ENCODE measurements at places on chromosomes 12 and 14. TPM values are rescaled to one million over a fixed set of nuclear protein-coding genes. Genes with fewer than 3 reads are reported as not detected.

- no peak for DNase-seq
These were observed 22.4 kb upstream of the CD9 start for GRCh38 chr12:6177642-6178358.

DNA sequence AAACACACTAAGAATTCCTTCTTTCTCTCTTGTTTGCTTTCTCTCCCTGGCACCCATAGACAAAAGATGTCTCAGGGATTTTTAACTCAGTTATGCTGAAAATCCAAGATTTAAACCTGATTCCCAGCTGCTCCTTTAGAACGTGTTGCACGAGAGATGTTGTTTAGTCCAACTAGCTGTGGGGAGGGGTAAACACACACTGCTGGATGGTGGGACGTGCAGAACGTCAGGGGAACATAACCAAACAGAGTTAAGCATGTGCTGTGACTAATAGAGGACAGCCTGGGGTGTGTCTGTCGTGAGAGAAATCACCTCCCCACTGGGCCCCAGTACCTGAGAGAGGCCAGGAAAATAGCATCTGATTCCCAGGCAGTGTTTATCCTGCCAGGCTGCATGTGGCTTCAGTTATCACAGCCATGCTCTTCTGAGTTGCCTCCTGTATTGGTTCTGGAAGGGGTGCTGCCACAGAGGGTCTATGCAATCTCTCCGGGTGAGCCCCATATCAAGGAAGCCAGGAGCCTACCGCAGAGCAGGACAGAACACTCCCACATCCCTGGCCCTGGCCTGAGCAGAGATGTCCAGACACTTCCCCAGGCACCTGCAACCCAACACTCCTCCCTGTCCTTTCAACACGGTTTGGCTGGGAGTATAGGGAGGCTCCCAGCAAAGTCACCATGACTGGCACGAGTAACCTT, 112.7 kb upstream of the EGLN3 start:
- DNase-seq = no peak

The MYO1H gene
- 0.30 TPM for polyA plus RNA-seq

The CNTN1 gene
- polyA plus RNA-seq = 287 TPM

GRCh38 chr12:100404769-100405407, 48.0 kb downstream of the SLC17A8 start:
- DNase-seq = peak; percentile 22

- DNase-seq = no peak
These were observed 110.4 kb upstream of the TMCC3 start for GRCh38 chr12:94760786-94761185.

- no peak for DNase-seq
These were observed 94.9 kb downstream of the OSBPL8 start for GRCh38 chr12:76464631-76465166.

The MLH3 gene
- polyA plus RNA-seq = 21.4 TPM

DNA sequence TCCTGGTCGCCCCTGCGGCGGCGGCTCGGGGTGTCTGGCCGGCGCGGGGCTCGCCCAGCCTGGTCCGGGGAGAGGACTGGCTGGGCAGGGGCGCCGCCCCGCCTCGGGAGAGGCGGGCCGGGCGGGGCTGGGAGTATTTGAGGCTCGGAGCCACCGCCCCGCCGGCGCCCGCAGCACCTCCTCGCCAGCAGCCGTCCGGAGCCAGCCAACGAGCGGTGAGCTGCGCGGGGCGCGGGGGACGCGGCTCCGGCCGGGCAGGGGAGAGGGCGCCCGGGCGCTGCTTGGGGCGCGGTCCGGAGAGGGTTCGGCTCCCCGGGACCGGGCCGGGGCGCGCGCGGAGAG, at the start of gene LGALS3:
Gene LGALS3, plus strand, starts transcription at position 167 of the 342 bp plus-strand sequence. CDS start 8,122 bp downstream, outside the sequence.
- DNase-seq = no peak

- DNase-seq = no peak
These were observed 74.3 kb downstream of the RASSF8 start for GRCh38 chr12:26032719-26033241.

The FAM216A gene
- polyA plus RNA-seq = 69.5 TPM

DNA sequence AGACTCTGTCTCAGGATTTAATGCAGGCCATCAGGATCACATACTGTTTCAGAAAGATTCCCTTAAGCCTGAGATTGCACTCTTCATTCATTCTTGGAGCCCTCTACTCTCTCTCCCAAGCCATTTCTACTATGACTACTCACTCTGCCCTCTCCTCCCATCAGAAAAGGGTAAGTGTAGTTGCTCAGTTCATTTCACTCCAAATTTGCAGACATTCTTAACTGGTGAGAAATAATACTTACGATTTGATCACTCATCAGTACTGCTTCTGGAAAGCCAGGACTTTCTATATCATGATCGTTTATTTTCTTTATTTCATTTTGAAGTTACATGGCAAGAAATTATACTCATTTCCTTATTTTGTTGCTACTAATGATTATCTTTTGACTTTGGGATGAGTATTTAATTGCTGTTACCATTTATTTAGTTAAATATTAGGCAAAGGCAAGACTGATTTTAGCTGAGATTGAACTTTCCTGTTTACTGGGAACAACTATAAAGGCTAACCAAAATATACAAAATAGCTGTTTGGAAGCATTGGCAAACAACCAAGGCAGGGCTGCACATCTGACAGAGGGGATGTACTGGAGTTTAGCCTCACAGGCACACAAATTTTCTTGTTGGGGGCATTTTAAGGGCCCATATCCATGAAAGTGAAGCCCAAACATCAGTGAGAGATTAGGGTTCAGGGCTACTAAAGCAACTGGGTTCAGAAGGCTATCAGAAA, 4.1 kb upstream of the RERG start:
- no peak for DNase-seq

DNA sequence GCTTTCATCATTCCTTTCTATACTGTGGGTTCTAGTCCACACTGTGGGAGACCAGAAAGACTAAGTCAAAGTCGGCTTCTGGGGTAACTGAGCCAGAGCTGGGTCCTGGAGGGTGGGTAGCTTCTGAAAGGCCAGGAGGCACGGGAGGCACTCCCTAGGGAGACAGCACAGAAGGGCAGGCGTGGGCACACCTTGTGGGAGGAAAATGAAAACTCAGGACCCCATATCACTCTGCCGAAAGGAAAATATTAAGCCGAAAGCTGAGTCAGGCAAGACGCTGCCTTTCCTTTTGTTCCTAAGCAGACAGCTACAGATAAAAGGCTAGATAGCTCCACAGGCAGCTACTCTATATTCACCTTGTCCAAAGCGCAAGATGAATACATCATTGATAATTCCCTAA, 20.7 kb downstream of the ANO2 start:
- DNase-seq = no peak

DNA sequence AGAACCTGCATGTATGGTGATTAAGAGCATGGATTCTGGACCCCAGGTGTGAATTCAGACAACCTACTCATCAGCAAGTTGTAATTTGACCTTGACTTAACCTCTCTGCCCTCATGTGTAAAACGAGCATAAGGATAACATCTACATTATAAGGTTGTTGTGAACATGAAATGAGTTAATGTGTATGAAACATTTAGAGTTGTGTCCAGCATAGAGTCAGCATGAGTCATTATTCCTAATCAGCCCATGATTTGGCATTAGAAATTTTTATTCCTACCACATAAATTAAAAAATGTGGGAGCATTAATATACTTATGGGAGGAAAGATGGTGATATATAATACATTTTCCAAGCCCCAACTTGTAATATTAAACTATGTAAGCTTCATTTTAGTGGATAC, 95.9 kb upstream of the DDHD1 start:
- DNase-seq = no peak

DNA sequence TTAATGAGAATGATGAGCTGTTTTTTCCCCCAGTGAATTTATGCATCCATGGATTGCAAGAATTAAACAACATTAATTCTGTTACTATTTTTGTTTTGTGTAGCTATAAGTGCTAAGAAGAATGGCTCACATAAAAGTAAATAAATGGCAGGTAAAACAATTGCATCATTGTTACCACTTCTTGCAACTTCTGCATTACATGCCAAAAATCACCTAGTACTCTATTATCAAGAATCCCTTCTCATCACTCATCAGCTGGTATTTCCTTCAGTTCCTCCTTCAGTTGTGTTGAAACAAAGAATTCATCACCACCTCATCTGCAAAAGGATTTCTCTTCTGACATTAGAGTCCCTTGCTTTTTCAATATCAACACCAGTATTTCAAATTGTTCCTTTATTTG, 773 bp downstream of the A2M start:
- no peak for DNase-seq

DNA sequence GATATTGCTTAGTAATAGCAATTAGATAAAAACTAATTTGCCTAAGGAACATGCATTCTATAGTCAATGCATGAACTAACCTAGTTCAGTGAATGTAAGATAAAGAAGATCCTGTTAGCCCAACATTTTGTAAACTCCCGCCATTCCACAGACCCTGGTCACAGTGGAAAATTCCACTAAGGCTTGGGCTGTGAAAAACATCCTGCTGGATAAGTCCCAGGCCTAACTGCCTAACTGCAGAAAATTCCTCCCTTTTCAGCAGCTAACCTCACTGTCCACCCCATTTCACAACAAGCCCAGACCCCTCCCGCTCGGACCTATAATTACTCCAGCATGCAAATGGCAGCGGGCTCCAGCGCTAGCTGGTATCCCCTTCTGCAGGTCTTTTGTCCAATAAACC, 97.9 kb upstream of the GARIN6 start:
- no peak for DNase-seq

The RD3L gene
- polyA plus RNA-seq = not detected

DNA sequence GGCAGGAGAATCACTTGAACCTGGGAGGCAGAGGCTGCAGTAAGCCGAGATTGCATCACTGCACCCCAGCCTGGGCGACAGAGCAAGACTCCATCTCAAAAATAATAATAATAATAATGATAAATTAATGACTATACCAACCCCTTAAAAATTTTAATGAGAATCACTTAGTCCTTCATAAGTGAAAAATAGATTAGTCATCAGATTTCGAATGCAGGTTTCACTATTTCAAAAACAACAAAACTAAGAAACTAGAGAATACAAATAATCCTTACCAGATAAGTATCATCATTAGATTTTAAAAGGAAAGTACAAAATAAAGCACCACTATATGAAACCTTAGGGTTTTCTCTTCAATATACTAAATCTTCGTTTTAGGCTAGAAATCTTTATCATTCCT, 62.3 kb downstream of the CEP83 start:
- DNase-seq = no peak

The FSCB gene
- 0.06 TPM for polyA plus RNA-seq

The PLEKHA5 gene
- polyA plus RNA-seq = 44.5 TPM

GRCh38 chr14:23604675-23605170, 26.1 kb upstream of the JPH4 start:
- no peak for DNase-seq

- no peak for DNase-seq
These were observed 87.7 kb downstream of the KCNH5 start for GRCh38 chr14:62957562-62957961.

The CLEC14A gene
- polyA plus RNA-seq = 12.3 TPM

DNA sequence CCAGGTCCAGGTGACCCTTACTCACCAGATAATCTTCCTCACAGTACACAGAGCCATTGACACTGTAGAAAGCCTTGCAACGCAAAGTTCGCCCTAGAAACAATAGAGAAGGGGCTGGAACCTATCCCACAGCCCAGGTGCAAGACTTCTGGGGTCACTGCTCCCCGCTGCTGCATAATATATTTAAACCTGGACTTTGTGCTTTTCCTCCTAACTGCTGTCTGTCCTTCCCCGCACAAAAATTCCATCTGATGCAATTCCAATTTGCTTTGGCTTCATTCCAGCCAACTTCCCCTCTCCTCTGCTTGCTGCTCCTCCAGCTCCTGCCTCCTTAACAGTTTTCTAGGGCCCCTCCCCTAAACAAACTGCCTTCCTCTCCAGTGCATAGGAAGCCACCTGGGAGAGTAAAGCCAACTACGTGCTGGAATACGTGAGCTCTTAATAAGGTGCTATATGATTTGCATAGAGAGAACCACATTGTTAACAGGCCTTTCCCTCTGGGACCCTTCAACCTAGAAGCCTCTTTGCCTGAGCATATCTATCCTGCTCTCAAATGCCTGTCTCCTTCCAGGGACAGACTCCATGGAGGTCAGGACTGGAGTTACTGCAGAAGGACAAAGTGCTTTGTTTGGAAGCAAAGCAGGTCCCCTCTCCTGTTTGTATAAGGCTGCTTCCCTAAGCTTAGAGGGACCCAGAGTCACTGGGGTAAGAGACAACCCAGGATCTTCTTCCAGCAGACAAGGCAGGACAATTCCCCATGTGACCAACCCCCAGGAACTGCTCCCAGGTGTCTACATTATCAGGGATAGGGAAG, 5.5 kb downstream of the AJUBA start:
- DNase-seq = no peak

Measured in spinal cord (tissue), 10 donors.